Nucleus accumbens (tissue), 56 donors: ENCODE measurements at places on chromosomes 13 and 19.
A peak's percentile ranks its signal among the peaks of the same experiment; 100 is the strongest.

GRCh38 chr13:82224806-82225205 is 1657.5 kb downstream of the SLITRK1 start:
- no peak for DNase-seq

DNA sequence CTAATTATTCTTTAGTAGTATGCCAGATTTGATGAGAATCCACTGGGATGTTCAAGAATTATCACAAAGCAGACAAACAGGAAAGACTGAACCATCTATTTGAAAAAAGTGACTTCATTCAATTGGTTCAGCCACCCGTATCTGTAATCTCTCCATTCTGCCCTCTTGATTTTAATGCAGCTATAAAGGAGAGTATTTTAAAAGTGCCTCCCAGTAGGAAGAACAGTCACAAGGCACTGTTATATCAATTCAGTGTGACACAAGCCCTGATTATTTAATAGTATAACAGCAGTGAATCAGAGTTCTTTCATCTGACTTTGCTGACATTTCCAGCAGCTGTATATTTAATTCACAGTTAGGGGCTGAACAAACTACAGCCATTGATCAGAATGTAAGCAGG is 77.3 kb upstream of the SLAIN1 start:
- no peak for DNase-seq

DNA sequence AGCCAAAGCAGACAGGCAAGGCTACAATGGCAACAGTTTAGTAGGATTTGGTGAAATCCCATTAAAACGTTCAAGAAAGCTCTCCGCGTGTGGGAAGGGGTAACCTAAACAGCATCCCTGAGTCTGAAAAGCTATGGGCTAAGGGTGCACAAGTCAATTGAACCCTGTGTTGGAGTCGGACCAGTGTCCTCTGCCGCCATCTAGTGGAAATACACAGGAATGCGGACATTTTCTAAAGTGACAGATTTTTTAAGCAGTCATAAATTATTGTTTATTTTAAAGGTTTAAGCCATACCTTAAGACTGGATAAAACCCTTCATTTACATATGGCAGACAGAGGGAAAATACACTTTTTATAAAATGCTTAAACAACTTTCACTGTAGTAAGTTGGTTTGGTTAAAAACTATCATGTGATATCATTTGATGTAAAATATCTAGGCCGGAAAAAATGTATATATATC is 26.5 kb upstream of the LSM14A start:
- peak; percentile 2 for DNase-seq

DNA sequence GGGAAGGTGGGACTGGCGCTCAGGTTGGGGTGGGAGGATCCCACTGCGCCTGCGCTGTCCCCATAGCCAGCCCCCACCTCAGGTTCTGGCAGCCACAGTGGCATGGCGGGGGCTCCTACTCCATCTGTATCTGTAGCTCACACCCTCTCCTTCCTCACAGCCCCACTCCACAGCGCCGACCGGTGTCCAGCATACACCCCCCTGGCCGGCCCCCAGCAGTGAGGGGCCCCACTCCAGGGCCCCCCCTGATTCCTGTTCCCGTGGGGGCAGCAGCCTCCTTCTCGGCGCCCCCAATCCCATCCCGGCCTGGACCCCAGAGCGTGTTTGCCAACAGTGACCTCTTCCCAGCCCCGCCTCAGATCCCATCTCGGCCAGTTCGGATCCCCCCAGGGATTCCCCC is 6.0 kb downstream of the TMED1 start:
- no peak for DNase-seq

DNA sequence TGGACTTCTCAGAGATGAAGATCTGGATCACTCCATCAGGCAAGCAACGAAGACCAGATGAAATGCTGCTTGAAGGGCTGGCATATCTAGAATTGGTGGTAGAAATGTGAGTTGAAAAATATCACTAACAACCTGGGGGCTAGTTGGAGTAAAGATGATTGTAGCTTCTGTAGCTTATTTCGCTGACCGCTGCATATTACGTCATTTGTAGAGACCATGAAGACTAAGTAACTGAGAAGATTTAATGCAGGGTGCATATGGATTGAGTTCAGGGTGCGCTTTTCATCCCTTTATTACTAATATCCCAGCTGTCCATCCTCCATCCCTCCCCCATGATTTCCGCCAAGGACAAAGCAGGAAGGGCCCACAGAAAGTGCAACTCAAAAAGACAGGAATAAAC is 1364.0 kb downstream of the PCDH9 start:
- DNase-seq, result no peak

DNA sequence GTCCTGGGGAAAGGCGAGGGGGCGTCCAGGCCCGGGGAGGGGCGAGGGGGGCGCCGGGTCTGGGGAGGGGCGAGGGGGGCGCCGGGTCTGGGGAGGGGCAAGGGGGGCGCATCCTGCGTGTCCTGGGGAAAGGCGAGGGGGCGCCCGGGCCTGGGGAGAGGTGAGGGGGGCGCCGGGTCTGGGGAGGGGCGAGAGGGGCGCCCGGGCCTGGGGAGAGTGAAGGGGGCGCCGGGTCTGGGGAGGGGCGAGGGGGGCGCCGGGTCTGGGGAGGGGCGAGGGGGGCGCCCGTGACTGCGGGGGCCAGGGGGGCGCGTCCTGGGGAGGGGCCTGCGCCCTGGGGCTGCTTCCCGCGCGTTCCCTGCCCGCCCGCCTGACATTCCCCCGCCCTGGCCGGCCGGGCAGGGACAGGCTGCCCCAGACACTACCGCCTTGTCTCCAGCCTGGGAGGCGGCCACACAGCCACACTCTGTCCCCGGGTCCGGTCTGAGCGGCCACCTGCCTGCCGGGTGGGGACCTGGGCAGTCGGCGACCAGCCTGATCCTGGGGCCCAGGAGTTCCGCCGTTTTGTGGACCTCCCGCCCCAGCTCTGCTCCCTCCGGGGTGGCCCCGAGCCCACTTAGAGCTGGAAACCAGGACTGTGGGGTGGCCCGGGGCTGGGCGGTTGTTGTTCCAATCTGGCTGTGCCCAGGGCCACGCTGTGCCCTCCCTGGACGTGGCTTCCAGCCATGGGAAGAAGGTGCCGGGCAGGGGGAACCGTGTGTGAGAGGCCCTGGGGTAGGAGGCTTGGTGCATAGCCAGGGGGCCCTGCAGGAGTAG is 11.8 kb downstream of the PALM start:
- peak; percentile 31 for DNase-seq

- no peak for DNase-seq
Observed at GRCh38 chr13:111278258-111278657, 42.2 kb upstream of the TEX29 start.

DNA sequence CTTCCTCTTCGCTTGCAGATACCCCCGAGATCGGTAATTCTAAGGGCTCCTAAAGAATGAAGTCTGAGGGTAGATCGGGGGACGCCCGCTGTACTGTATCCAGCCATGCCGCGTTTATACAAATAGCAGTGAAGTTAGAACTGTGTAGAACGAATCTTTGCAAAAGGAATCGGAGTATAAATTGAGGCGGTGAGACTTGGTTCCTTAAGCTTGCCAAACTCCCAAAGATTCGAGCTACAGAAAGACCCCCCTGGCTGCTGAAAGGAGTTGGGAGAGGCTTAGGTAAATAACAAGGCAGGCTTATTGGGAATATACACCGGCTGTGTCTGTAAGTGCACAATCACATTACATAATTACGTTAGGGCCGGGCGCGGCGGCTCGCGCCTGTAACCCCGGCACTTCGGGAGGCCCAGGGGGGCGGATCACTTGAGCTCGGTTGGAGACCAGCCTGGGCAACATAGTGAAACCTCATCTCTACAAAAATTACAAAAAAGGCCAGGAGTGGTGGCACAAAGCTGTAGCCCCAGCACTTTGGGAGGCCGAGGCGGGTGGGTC is 12.2 kb downstream of the TMEM160 start:
- no peak for DNase-seq

GRCh38 chr19:55259540-55260210 is 858 bp upstream of the PPP6R1 start:
- no peak for DNase-seq

DNA sequence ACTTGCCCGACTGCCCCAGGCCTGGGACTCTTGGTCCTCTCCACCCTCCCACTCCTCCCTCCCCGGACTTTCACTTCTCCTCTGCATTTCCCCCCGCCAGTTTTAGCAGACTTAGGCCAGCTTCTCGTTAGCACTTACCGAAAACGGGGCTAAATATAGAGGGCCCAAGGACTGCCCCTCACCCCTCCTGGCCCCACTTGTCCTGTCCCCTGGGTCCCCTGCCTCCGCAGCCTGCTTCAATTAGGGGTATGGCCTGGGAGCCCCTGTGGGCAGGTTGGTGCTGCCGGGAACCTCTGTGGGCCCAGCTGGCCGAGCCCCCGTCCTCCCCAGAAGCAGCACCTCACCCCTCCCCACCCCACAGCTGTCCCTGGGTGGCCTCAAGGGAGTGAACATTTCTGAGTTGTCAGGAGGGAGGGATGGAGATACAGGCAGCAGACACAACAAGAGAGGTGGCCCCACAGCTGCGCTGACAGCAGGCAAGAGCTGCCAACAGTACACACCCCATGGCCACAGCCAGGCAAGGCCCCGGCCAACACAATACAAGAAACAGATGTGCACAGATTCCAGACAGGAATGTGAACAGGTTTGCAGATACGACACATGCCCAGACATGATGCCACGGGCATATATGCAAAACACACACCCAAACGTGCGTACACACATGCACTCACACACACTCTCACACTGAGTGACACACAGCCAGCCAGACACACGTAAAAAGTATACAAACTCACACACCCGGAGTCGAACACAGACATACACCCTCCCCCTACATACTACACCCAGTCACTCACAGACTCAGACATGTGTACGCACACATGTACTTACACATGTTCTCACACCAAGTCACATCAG is 2.6 kb downstream of the POU2F2 start:
- DNase-seq, result no peak

DNA sequence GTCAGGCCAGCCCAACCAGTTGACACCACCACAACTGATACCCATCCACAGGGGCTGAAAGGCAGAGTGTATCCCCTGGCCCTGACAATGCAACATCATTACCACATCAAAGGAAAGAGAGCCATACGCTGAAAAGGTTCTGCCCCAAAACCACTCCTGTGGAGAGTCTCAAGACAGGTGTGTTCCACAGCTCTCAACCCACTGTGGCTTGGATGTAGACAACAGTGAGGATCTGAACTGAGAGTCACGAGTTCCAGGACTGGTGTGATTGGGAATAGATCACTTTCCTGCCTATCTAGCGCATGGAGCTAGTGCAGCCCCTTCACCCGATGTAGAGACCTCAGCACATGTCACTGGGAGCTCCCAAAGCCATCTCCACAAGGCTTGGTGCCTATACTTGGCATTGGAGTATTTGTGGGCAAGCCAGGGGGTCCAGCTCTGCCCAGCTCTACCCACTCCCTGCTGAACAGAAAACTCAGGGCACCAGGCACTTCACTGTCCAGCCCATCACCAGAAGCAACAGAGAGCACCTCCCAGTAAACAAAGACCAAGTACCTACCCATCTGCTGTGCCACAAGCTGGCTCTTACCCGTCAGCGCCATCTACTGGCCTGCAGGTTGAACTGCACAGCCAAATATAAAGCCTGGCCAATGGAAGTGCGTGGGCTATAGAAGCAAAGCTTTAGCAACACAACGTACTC is 579.5 kb downstream of the UQCRFS1 start:
- no peak for DNase-seq

- DNase-seq, result no peak
Observed at GRCh38 chr13:31119966-31120700, 41.6 kb downstream of the HSPH1 start.

DNA sequence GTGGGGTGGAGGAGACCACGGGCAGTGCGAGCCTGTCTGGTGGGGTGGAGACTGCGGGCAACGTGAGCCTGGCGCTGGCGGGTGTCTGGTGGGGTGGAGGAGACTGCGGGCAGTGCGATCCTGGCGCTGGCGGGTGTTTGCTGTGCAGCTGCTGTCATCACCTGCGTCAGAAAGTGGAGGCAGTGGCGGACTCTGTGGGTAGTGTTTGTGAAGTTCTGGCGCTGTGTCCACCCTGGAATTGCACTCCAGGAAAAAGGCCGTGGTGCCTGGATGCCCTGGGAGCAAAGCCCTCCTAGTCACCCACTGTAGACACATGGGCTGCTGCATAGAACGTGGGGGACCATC is 6.2 kb downstream of the TEX29 start:
- no peak for DNase-seq

DNA sequence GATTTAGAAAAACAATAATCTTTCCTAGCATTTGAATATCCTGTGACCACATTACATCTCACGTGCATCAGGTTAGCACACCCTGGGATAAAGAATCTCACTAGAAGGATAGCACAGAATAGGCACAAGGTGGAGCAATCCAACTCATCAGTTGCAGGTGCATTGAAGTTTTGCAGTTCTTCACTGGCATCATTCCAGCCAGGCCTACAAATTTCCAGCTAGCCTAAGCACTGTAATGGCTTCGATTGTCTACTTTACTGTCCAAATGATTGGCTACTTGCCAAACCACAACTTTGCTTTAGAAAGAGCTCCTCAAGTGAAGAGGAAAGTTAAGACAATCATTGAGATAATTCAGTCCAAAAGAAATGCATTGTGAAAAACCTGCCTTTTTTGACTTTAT is 89.5 kb downstream of the SPRY2 start:
- no peak for DNase-seq

- DNase-seq, result no peak
Observed at GRCh38 chr19:29810504-29810871, 1.3 kb upstream of the CCNE1 start.

DNA sequence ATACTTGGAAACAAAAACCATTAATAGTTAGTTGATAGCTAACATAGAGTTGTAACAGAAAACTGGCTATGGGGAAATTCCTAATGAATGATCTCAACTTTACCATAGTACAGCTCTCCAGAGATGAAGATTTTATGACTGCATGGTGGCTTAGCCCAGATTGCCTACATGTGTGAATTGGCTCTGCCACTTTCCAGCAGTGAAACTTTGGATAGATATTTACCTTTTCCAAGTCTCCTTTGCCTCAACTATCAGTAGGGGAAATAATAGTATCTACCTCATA is 161.1 kb downstream of the LACC1 start:
- no peak for DNase-seq
